ENCODE measurements at places on chromosomes 2 and 18.

DNA sequence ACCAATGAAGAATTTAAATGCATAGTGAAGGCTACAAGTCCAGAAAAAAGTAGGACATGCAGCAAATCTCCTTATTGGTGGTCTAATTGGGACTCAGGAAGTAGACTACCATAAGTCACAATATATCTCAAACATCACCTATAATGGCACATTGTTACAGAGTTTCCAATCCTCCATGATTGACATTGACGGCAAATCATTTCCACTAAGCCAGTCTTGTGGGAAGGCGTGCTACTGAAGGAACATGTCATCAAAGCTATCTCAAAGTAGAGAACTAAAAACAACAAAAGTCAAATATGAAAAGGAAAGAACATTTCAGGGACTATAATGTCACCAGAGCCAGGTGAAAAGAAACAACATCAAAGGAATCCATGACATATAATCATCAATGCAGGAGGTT lies 166.4 kb upstream of the PID1 start:
- DNase-seq, result no peak

DNA sequence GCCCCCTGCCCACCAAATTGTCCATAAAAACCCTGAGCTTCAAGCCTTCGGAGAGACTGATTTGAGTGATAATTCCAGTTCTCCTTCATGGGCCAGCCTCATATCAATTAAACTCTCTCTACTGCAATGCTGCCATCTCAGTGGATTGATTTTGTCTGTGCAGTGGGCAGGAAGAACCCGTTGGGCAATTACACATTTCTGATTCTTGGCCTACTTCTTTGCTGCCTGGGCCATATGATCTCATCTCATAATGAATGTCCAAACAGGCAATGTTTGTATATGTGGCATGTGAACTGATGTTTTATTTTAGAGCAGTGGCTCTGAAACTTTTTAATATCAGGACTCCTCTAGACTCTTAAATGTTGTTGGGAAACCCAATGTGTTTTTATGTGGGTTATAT lies 101.2 kb upstream of the SLC38A11 start:
- DNase-seq, result no peak

- peak; percentile 66 for DNase-seq
These were observed 16.6 kb upstream of the PCBP1 start for GRCh38 chr2:70070542-70071268.

DNA sequence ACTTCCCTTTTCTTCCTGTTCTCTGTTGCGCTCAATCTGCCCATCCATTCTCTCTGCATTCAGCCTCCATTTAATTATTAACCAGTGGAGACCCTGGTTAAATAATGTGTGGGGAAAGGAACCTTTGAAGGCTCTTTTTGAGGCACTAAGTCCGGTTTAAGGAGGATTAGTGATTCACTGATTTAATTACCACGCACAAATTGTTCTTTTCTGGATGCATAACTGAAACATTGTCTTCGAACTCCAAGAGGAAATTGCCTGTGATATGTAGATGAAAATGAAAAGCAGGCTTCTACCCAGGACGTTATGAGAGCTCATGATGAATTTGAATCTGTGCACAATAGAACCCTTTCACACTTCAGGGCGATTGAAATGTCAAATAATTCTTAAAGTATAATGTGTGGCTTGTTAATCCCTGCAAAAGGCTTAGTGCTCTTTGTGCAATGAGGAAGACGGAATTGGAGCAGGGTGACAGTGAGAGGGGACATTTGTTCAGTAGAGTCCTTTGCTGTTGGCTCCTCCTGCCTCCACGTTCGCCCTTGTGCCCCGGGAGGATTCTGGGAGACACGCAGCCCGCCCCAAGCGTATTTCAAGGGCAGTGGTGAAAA lies 51.1 kb upstream of the ZNF236 start:
- no peak for DNase-seq

DNA sequence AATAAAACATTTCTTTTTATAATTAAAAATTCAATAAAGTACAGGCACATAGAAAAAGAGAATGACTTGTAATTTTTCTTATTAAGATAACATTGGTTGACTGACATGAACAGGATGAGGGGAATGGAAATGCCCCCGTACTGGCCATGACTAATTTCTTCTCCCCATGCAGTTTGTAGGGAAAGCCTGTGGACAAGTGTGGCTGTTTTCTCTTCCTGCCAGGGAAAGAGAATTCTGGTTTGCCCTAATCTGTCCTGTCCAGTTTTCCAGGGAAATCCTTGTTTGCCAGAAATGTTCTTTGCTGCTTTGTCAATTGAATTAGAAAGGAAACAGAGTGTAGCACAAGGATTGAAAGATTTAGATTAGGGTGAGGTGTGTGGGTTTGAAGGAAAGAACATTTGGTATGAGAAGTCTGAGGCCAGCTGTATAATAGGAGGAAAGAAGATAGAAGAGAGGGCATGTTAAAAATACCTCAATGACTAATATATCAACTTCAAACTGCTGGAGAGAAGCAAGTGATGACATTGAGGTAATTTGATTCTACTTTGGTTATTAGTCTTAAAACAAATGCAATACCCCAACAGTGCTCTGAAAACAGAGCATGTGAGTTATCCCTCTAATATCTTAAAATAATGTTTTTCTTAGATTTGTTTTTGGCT lies 593.9 kb upstream of the ZNF804A start:
- DNase-seq, result no peak

DNA sequence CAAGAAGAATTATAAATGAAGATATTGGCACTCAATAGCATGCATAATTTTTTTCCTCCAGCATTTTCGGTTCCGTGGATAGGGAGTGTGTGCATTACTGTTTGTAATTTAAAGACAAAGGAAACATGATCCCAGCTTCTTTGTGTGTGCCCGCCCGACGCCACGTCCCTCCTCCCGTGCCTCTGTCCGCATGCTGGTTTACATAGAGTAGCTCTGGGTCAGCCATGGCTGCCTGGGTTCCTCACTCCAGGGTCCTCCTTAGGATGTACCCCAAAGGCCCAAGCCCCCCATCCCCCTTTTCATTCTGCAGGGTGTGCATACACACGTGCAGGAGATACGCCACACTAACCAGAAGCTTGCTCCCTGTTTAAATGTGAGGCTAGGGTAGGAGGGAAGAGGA lies 214.7 kb downstream of the KLHL29 start:
- no peak for DNase-seq

GRCh38 chr2:173785813-173786212 lies 179.4 kb downstream of the SP3 start:
- DNase-seq, result no peak

DNA sequence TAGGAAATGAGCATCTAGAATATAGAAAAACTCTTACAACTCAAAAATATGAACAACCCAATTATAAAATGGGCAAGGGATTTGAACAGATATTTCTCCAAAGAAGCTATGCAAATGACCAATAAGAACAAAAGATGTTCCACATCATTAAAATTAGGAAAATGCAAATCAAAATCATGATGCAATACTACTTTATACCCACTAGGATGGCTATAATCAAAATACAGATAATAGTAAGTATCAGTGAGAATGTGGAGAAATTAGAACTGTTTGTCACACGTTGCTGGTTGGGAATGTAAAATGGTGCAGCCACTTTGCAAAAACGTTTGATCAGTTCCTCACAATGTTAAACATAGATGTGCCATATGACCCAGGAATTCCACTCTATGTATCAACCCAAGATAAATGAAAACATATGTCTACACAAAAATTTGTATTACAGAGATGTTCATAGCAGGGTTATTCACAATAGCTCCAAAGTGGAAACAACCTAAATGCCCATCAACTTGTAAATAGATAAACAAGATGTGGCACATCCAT lies 558.4 kb downstream of the SLC4A3 start:
- DNase-seq, result no peak

DNA sequence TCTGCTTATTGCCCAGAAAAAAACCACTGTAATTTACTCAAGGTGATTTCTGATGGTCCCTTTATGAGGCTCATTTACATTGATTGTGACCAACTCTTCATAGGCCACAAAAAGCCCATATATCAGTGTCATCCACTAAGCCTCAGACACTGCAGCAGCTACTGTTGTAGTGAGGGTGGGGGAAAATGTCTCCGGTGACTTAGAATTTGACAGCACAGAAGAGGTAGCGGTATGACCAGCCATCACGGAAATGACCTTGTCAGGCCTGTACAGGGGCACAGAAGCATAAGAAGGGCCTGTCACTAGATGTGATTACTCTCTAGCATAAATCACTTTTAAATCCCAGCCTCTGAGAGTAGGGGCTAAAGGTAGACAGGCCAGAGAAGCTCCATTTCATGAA lies 190.3 kb downstream of the PAX3 start:
- no peak for DNase-seq

DNA sequence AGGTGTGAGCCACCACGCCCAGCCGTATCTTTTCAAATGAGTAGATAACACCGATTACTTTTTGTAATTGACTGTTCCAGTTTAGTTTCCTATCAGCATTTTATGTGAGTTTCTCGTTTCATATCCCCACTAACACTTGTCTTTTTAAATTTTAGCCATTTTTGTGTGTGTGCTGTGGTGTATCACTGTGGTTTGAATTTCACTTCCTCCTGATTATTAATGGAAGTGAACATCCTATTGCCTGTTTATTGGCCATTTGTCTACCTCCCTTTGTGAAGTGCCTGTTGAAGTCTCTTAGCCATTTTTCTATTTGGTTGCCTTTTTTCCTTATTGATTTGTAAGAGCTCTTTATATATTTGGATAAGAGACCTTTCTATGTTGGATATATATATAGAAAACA lies 91.7 kb upstream of the STON1 start:
- DNase-seq, result no peak

- DNase-seq, result no peak
These were observed 33.3 kb downstream of the STRADB start for GRCh38 chr2:201484805-201485204.

DNA sequence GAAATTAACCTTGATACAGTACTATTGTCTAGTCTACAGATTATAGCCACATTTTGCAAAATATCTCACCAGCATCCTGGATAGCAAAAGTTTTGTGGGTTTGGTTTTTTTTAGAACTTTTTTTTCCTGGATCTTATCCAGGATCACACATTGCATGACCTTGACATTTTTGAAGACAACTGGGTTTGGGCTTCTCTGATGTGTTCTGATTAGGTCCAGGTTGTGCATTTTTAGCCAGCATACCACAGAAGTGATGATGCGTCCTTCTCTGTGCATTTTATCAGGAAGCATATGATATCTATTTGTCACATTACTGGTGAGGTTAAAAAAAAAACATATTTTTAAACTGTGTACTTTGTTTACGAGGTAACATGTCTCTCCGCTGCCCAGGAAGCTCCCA lies 221.0 kb upstream of the OSR1 start:
- no peak for DNase-seq

DNA sequence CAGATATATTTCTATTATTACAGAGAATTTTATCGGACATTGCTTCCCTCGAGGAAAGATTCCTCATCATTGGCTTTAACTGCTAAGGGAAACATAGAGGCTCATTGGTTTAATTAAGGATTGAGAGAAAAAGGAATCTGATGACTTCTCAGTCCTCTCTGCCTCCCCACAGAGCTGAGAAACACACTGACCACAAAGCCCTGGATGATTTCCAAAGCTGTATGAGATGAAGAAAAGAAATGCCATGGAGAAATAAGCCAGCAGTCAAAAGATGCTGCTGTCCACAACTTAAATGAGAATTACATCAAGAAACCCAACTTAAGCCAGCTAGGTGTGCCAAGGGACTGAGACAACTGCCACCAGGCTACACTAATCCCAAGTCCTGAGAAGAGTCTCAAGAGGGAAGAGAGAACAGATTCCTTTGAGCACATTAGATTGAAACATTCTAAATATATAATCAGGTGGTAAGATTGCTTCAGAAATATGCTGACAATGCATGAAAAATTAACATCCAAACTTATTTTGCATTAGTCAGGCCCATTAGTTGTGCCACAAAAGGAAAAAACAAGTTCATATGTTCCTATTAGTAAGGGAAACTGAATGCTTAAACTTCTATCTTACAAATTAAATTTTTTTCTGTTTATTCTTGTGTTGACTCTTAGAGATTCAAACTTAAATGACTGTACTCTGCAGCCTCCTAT lies 308.1 kb upstream of the CYRIA start:
- DNase-seq, result no peak

DNA sequence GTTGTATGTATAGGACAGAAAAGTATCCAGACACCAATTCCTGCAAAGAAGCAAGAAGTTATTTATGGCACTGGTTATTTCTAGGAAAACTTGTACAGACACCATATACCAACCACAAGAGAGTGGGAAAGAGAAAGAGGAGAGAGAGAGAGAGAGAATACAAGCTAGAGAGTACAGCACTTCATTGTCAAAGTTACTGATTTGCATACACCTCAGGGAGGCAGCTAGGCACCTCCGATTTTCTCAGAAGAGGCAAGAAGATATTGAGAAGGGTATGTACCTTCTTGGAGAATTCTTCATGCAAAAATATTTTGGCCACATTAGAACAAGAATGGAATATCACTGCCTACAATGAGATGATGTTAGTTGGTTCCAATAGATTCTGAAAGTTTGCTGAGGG lies 333.9 kb upstream of the PIK3C3 start:
- no peak for DNase-seq

GRCh38 chr2:168244318-168244717 lies 3.1 kb downstream of the STK39 start:
- DNase-seq, result peak; percentile 11

DNA sequence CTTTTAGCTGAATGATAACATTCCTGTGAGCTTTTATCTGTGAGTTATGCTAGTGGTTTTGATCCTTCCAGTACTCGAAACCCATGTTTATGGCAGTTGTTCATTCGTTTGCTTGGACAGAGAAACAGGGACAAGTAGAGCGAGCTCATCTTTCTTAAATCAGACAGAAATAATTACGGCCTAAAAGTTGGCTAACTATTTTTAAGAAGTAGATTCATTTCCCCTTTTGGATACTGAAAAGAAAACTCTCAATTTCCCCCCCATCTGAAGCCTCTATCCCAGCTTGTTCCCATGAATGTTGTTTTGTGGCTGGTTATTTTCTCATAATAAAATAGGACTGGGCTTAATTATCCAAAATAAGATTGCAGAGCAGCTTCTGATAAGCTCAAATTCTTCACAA lies 67.1 kb downstream of the ANTXR1 start:
- no peak for DNase-seq

DNA sequence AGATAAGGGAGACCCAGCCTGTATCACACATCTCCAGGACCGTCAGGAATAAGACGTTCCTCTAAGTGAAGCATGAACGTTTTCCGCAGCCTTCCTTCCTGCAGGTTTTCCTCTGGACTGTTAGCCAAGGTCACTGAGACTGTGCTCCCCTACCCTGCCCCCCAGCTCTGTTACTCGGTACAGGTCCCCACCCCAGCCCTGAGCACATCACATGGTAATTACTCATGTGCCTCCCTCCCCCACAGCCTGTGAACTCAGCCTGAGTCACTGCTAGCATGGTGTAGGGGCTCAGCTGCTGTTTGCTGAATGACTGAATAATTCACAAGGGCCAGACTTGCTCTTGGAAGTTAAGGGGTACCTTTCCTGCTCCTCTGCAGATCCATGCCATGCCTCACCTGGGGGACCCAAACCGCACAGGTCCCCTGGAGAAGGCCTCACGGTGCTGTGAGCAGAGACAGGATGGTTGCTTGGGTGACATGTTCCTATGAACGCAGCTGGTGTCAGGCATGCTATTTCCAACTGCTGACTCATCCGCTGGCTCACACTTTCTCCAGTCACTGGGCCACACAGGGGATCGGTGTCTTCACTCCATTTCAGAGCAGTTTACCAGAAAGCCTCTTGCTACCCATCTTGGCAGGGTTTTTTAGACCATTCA lies 88.2 kb downstream of the PLB1 start:
- DNase-seq, result no peak

All from T-helper 2 cell (primary cell).